ENCODE measurements at places on chromosomes 2 and 18.

- no peak for DNase-seq
Observed at GRCh38 chr2:197813093-197813787, 8.8 kb downstream of the PLCL1 start.

GRCh38 chr2:128444816-128445522 lies 126.3 kb upstream of the HS6ST1 start:
- no peak for DNase-seq

DNA sequence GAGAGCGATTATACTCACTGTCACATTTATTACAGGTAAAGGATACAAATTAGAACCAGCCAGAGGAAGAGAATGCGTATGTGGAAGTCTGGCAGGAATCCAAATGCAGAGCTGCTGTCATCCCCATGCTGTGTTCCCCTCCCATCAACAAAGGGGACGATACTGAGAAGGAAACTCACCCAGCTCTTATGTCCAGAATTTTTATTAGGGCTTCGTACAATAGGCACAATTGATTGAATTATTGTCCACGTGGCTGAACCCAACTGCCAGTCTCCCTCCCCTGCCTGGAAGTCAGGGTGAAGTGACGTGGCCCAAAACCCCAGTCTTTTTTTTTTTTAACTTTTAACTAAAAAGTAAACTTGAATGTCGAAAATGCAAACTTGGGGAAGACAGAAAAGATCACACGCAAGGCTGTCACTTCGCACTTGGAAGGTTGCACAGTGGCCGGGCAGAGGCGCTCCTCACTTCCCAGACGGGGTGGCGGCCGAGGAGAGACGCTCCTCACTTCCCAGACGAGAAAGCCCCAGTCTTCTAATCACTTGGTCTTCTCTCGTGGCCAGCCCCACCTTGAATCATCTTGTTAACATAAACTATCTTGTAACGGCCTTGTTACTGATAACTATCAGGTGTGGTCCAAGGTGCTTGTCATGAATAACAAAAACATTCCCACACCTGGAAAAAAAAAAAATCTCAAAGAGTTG lies 40.0 kb upstream of the ITSN2 start:
- no peak for DNase-seq

DNA sequence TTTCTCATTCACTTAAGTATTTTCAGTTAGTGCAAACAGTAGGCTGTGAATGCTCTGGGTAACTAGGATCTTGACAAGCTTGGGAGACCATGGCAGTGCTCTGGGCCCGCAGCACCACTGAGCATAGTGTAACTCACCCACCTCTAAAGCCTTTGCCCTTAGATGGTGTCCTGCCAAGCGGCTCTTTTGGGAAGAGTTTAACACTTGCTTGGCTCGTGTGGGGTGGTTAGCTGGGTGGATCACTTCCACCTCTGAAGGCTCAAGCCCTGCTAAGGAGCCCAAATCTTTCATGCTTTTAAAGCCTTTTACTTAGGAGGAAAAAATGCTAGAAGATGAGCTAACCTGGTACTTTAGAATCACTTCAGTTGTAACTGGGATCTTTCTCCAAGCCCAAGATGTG lies 33.9 kb downstream of the PTPN18 start:
- DNase-seq, result no peak

GRCh38 chr2:1907849-1908533 lies 163.7 kb upstream of the PXDN start:
- no peak for DNase-seq

- DNase-seq, result peak; percentile 50
Observed at GRCh38 chr2:197216361-197216979, 94.1 kb downstream of the ANKRD44 start.

DNA sequence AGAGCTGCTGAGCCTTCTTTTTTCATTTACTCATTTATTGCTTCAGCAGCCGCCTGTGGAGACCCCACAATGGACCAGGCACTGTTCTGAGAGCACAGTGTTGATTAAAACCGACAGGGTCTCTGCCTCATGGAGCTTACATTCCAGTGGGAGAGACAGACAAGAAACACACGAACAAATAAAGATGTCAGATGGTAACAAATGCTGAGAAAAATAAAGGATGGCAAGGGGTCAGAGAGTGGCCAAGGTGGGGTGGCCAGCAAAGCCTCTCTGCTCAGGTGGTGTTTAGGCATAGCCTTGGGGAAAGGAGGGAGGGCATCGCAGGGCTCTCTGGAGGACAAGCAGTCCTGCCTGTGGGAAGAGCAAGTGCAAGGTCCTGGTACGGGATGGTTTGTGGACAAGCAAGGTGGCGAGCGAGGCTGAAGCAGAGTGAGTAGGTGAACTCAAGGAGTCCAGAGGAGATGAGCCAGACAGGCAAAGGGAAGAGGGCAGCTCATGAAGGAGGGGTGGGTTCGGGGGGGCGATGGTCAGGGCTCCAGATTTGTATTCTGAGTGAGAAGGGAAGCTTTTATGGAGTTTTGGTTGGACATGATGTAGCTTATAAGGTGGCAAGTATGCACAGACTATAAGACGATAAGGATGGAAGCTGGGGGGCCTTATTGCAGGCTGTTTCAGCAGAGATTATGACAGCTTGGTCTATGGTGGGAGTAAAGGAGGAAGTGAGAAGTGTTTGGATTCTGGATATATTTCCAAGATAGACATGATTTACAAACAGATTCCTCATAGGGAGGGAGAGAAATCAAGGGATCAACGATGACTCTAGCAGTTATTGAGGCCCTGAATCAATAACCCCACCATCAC lies 8.8 kb upstream of the ITGB6 start:
- no peak for DNase-seq

DNA sequence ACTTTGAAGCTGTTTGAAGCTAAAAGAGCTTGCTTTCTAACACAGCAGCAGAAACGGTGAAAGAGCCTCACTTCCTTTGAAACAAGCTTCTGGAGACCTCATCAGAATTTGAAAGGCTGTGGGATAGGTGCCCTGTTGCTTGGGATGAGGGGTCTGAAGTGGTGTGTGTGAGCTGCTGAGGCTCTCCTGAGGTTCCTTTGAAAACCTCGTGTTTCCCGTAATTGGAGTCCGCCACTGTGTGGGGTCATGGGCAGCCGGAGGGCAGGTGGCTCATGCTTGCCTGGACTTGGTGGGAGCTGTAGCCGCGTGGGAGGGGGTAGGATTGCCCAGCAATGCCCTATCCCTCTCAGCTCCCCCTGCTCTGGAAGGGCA lies 34.4 kb downstream of the CABLES1 start:
- no peak for DNase-seq

- no peak for DNase-seq
Observed at GRCh38 chr2:130807659-130808385, 28.9 kb upstream of the ARHGEF4 start.

DNA sequence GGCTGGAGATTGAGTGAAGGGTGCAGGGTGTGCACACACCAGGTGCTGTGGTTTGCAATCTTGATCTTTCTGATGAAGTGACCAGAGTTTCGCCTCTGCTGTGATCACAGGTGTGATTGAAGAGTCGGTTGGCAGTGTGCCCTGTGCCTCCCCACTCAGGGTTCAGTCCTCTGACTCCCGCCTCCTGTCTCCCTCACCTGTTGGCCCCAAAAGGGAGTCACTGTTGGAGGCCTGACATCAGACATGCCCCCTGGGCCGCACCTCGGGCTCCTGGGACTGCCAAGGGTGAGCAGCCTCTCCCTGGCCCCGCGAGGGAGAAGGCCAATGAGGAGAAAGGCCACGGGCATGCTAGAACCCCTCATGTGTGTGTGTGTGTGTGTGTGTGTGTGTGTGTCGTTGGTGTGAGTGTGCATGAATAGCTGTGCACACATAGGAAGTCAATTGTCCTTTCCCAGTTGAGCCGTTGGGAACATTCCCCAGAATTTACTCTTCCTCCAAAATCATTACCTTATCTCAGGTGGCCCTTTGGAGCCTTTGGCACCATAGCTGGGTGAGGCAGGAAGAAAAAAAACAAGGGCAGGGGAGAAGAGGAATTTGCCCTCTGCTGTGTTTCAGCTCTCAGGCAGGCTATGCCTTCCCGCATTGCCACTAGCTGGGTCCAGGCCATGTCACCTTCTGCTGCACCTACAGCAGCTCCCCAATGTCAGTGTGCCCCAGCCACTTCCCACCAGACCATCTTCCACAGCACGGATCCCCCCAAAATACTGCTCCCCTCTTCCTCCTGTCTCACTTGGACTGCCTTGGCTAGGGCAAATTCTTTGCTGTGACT lies 78.1 kb upstream of the LAPTM4A start:
- no peak for DNase-seq

DNA sequence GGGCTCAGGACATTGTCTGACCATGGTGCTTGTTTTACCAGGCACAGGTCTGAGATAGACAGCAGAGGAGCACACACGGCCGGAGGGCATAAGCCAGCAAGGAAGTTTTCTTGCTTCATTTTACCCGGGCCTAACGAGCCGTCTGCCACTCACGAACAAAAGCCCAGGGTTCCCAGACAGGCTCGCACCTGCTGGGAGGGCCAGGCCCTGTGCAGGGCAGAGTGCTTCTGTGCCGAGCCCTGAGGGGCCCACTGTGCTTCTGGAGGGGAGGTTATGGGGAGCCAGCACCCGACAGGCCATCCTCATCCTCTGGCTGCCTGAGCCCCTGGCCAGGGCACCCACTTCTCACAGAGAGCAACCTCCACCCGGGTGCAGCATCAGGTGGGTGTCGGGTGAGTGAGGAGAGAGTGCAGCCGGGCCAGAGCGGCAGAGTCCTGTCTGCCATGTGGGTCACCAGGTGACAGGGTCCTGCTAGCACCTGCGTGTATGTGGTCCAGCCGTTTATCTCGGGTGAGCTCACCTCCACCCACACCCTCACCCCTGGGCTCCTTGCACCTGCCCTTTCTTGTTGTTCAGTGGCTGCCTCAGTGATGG lies 297.9 kb downstream of the NDUFA10 start:
- no peak for DNase-seq

- DNase-seq, result no peak
Observed at GRCh38 chr2:203562268-203562667, 27.2 kb upstream of the RAPH1 start.

GRCh38 chr18:52572036-52573000 lies 232.3 kb downstream of the DCC start:
- no peak for DNase-seq

- DNase-seq, result no peak
Observed at GRCh38 chr2:217316743-217317142, 456.9 kb upstream of the TNP1 start.
